ENCODE measurements at places on chromosomes 7 and 10.

DNA sequence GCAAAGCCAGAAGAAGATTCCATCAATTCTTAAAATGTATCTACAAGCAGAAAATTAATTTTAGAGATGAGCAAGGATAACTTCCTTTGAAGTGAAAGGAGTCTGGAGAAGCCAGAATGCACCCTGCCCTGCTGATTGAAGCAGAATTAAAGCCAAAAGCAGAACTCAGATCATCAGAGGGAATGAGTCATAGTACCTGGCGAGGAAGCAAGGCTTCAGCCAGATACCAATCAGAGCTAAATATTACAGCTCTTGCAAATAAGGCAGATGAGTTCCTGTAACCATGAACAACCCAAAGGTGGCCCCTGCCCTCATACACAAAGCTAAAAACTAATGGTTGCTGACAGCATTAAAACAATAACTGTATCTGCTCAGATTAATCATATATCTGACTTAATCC, 10.4 kb downstream of the HTR7 start:
- no peak for DNase-seq

DNA sequence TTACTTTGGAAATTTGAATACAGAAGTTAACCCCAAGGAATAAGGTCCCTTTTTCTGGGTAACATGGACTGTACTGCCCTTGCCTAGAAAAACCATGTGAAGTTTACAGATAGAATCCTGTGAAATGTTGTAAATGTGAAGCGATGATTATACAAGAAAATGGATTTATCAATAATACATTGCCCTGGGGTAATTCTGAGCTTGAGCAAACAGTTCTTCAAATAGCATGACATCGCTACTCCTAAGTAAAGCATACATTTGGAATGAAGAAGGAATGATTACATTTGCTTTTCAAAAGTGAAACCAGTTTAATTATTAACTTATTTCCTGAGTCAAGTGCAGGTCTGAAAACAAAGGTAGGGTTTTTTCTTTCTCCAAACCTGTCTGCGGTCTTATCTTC, 43.3 kb upstream of the FZD8 start:
- DNase-seq, result no peak

- DNase-seq, result no peak
Measured at GRCh38 chr7:65325793-65326432, 47.7 kb upstream of the ZNF92 start.

DNA sequence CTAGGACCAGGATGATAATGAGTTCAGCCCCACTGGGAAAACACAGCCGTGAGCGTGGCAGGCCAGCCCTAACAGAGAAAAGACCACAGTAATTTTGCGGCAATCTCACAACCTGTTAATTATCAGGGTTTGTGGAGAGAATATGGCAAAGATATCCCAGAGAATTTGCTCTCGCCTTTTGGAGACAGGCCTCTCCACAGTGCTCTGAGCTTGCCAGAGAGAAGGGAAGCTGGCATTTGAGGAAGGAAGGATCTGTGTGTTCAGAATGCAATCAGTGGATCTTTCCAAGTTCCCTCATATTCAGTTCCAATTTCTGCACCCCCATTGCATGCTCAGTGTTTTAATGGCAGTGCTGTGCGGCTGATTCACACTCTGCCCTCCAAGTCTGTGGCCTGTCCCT, 60.2 kb downstream of the PLPP4 start:
- no peak for DNase-seq

DNA sequence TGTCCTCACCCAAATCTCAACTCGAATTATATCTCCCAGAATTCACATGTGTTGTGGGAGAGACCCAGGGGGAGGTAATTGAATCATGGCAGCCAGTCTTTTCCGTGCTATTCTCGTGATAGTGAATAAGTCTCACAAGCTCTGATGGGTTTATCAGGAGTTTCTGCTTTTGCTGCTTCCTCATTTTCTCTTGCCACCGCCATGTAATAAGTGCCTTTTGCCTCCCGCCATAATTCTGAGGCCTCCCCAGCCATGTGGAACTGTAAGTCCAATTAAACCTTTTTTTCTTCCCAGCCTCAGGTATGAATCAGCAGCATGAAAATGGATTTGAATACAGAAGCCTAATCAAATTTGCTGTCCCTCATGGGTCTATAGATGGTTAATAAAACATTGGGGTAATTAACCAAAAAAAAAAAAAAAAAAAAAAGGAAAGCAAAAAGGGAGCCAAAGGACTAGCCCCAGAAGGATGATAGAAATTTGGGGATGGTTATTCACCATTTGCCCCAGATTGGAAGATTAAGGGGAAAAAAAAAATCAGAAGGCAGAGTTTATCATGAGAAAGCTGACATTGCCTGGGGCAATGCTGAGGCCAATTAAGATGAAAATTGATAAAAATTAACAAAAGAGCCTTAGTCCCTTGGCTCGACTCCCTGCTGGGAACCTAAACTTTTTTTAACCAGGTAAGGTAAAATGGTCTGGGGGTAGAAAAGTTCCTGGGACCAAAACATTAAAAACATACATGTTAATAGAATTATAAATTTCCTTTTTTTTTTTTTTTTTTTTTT, 27.6 kb downstream of the AVL9 start:
- DNase-seq, result no peak

DNA sequence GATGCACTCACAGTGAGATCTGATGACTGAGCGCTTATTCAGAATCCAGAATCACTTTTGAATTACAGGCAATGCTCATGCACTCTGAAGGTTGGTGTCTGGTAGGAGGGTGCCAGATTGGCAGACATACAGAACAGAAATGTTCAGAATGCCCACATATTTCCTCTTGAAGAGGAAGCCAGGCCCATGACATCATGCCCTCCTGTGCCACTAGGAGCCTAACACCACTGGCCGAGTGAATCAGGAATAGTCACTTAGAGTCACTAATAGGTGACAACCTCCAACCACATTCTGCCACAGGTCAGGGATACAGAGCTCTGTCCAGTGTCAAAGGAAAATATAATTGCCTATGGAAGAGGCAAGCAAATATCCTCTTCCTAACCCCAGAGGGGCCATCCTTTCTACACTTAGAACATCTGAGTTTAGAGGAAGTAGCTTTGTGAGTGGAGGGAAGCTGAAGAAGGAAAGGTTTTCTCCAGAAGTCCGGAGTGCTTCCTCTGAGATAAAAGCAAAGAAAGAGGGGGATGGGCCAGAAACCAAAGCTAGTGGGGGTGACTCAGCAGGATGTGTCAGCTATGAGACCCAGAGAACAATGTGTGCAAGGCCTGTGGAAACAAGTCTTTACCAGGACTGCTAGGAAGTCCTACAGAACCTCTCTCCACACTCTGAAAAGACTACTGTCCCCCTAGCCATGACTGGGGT, 838.8 kb downstream of the GRID1 start:
- no peak for DNase-seq

All from AG04449 (cell line).